ENCODE measurements at places on chromosomes 1 and 21. TPM values are rescaled to one million over a fixed set of nuclear protein-coding genes. Genes with fewer than 3 reads are reported as not detected.

GRCh38 chr21:40164905-40165772 lies 297.9 kb downstream of the PCP4 start:
- no peak for DNase-seq
- H3K4me3 ChIP-seq, result no peak overlapping the region
- H3K27ac ChIP-seq, result no peak overlapping the region
- H3K27me3 ChIP-seq, result no peaks in the 10 kb centered on the region
- peaks cover 1% of the 10 kb centered on the region for H3K36me3 ChIP-seq
- no peaks in the 10 kb centered on the region for H3K4me1 ChIP-seq

- H3K27ac ChIP-seq, result no peak overlapping the region
- peaks cover 16% of the 10 kb centered on the region for H3K4me1 ChIP-seq
- no peak overlapping the region for H3K4me3 ChIP-seq
- no peaks in the 10 kb centered on the region for H3K27me3 ChIP-seq
These were observed 29.6 kb downstream of the NHLH2 start for GRCh38 chr1:115811140-115811828.

GRCh38 chr1:201060586-201060985 lies 37.1 kb upstream of the KIF21B start:
- H3K4me1 ChIP-seq, result peaks cover 9% of the 10 kb centered on the region
- no peak overlapping the region for H3K27ac ChIP-seq
- H3K27me3 ChIP-seq, result peaks cover 13% of the 10 kb centered on the region
- no peak for DNase-seq
- no peak overlapping the region for H3K4me3 ChIP-seq

BARHL2 gene
- total RNA-seq, result not detected

HSPB7 gene
- total RNA-seq, result not detected

PRKACB gene
- total RNA-seq, result 101 TPM

Measured in progenitor cell of endocrine pancreas (in vitro differentiated cells).